Testis (tissue), 5 donors: ENCODE measurements at places on chromosomes 13 and 19. TPM values are rescaled to one million over a fixed set of nuclear protein-coding genes. Genes with fewer than 3 reads are reported as not detected.
A peak's percentile ranks its signal among the peaks of the same experiment; 100 is the strongest.

DNA sequence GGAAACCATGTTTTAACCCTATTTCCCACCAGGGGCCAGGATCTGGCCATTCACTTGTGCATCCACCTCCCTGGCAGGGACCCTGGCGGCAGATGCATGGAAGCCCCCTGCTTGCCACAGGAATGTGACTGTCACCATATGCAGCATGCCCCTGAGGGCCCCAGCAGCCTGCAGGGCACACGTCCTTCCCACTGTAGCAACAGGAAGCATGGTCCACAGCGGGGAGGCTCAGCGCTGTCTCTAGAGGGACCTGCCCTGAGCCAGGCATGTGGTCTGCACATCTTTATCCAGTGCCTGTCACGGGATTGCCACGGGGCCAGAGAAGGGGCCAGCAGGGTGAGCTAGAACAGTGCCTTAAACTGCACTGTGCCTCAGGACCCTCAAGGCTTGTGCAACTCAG, 34.9 kb upstream of the MCF2L start:
- H3K4me1 ChIP-seq, result peaks cover 5% of the 10 kb centered on the region
- no peaks in the 10 kb centered on the region for H3K36me3 ChIP-seq
- no peak overlapping the region for H3K4me3 ChIP-seq
- H3K27ac ChIP-seq, result no peak overlapping the region
- no peaks in the 10 kb centered on the region for H3K27me3 ChIP-seq

GRCh38 chr19:5547881-5548280, 19.9 kb downstream of the TINCR start:
- DNase-seq, result no peak
- H3K4me3 ChIP-seq, result no peak overlapping the region
- no peaks in the 10 kb centered on the region for H3K27me3 ChIP-seq
- no peaks in the 10 kb centered on the region for H3K36me3 ChIP-seq
- no peaks in the 10 kb centered on the region for H3K4me1 ChIP-seq

- H3K4me3 ChIP-seq, result no peak overlapping the region
- peaks cover 35% of the 10 kb centered on the region for H3K4me1 ChIP-seq
- no peaks in the 10 kb centered on the region for H3K27me3 ChIP-seq
- H3K27ac ChIP-seq, result no peak overlapping the region
- DNase-seq, result no peak
- no peaks in the 10 kb centered on the region for H3K36me3 ChIP-seq
These were observed 26.5 kb downstream of the PIP5K1C start for GRCh38 chr19:3673506-3674439.

GRCh38 chr13:25001476-25002206, 94.3 kb upstream of the PABPC3 start:
- H3K4me1 ChIP-seq, result no peaks in the 10 kb centered on the region
- no peak overlapping the region for H3K27ac ChIP-seq
- no peak for DNase-seq

The KLK14 gene
- 0.63 TPM for total RNA-seq

DNA sequence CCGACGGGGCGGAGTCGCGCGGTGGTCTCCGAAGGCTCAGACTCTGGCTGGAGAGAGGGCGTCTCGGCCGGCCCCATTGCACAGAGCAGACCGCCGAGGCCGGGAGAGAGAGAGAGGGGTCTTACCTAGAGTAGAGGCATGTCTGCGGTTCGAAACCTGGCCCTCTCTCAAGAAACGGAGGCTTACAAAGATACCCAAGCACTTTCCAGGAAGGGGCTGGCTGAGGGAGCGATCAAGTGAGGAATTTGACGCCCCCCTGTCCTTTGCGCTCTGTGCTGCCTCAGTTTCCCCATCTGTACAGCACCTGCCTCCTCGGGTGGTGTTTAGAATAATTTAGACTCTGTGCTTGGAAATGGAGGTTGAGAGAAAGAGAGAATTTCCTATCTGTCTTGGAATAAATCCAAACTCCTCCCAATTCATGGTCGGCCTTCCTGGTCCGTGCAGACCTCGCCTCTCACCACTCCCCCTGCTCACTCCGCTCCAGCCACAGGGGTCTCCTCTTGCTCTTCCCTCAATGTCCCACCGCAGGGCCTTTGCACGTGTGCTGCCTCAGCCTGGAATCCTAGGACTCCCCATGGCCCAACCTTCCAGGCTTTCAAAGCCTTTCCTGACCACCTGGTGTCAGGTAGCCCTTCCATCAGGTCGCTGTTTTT, 658 bp upstream of the ISOC2 start:
- H3K36me3 ChIP-seq, result no peaks in the 10 kb centered on the region
- peak overlapping the region; percentile 48 for H3K4me3 ChIP-seq
- no peaks in the 10 kb centered on the region for H3K27me3 ChIP-seq
- no peak for DNase-seq
